ENCODE measurements at places on chromosomes 12 and 14.

DNA sequence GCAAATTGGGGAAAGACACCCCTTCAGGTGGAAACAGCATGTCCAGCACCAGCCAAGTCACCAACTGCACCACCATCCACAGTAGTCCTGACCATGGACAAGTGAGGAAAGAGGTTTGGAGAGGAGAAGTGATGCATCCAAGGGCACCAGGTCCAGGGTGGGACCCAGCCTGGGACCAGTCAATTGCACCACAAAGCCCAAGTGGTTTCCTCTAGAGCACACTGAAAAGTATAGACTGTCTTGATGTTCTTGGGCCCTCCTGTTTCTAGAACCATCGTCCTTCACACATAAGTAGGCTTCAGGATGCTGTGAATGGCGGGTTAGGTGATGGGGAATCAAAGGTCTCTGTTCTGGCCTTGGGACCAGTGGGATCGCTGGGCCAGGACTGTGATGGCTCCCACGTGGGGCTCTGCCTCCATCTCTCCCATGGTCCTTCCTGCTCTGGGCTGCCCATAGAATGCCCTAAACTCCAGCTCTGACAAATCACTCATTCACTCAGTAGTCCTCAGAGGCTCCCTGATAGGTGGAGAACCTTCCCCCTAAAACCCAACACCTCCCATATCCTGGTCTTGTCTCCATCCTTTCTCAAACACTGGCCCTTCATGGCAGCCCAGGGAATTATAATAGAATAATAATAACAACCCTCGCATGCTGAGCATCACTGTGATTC lies 9.2 kb downstream of the KRT79 start:
- DNase-seq, result no peak

DNA sequence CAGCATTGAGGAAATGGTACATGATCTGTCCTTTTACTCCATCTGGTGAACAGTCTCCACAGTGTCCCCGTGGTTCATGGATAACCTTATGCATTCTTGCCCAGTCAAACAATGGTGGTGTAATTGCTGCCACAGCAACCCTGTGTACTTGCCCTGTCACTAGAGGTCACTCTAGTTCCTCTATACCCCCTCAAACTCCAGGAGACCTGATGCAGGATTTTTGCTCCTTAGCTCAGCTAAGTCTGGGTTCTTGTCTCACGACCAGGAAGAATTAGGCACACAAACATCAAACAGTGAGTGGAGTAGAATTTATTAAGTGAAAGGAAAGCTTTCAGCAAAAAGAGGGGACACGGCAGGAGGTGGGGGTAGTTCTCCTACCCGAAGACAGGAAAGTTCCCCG lies 24.7 kb upstream of the EEA1 start:
- DNase-seq, result no peak

GRCh38 chr12:34336619-34337465 lies 314.5 kb downstream of the ALG10 start:
- no peak for DNase-seq

DNA sequence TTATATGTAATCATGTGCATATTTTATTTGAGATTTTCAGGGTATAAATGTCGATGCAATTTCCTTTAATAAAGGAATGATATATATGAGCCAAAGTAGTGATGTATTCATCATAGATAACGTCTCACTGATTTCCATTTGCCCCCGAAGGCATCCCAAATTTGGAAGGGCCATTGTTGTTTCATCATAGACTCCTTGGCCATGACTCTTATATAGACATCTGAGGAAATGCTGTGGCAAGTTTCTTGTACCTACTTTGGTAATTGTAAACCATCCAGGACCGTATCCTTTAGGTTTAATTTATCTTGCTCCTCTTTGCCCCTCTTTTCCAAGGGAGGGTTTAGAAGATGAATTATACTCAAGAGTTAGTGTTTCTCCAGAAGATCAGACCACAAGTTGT lies 84.7 kb downstream of the SAMD4A start:
- no peak for DNase-seq

DNA sequence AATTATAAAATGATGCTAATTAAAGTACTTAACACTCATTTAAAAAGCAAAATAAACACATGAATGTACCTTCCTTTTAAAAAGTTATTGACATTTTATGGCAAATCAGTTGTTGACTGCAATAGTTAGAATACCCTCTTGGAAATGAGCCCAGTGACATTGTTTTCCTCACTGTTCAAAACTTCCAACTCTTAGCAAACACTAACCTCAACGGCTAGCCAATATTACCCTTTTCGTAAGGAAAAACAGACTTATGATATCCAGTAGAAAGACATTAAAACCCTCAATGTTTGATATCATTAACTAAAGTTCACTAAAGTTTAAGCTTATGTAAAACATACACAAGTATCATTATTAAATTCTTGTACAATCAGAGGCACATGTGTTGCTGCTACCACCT lies 83.6 kb downstream of the EPS8 start:
- no peak for DNase-seq

DNA sequence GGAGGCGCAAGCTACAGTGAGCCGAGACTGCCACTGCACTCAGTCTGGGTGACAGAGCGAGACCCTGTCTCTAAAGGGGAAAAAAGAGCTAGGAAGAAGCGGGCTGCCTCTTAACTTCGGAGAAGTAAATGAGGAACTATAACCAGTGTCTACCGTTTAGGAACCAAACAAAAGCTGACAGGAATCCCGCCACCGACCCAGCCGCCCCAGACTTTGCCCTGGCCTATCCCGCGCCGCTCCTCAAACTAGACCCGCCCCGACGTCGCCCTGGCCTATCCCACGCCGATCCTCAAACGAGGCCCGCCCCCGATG lies 568 bp upstream of the SIVA1 start:
- no peak for DNase-seq

- no peak for DNase-seq
Measured at GRCh38 chr12:17414596-17414995, 675.4 kb downstream of the RERGL start.

- no peak for DNase-seq
Measured at GRCh38 chr12:54641554-54641953, 6.6 kb downstream of the DCD start.

- no peak for DNase-seq
Measured at GRCh38 chr14:104356738-104357688, 218.6 kb downstream of the KIF26A start.

DNA sequence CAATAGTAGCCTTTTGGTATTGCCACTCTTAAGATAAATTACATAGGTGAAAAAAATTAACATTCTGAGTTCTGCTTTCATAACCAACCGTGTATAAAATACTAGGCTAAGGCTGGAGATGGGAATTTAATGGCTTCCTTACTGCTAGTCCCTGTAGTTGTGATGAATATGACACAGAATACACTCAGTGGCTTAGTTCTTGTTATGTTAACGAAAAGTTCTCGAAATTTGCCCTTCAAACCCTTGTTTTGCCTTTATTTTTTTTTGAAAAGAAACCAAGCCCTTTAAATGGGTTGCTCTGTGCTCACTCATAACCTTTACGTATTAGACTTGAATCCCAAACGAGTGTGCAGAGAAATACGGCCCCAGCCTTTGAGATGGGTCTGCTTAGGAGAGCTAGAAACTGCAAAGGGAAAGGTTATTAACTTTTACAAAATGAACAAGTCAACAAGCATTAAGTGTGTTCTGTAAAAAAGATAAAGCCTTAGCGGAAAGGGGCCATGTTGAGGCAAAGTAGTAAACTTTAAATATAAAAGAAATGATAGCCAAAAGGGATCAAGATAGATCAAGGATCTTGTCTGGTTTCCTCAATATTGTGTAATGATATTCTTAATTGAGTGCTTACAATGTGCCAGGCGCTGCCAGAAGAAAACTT lies 1.7 kb downstream of the NUDT4 start:
- no peak for DNase-seq

DNA sequence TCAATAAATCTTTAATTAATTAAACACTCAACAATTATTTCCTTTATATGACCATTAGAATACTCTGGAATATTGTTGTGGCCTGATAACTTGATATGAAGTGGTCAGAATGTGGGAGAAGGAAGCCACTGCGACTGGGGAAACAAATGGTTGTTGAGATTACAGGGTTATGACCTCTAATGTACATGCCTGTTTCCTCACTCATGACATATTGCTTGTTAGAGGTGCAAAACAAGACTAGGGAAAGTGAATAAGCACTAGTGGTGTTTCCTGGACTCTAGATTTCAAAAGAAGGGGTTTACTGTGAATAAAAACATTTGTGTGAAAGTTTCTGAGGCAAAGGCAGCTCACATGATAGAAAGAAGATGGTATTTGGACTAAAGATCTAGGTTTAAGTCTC lies 53.3 kb downstream of the STAB2 start:
- no peak for DNase-seq

DNA sequence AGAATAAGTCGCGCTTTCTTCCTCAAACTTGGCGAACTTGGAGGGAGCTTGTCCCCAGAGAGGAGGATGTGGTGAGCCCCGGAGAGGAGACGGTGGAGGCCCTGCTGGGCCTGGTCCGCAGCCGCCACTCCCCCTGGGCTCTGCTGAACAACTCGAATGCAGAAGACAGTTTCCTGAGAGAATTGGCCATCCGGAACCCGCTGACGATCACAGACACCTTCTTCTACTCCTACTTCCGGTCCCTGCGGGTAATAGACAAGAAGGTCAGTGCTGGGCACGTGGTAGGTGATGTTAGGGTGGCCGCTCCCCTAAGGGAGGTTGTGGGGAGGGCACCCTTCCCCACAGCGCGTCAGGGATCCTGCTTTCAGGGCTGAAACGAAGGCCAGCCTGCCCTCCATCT lies 1.6 kb downstream of the LRRC43 start:
- no peak for DNase-seq

GRCh38 chr14:55372825-55373224 lies 38.8 kb downstream of the ATG14 start:
- no peak for DNase-seq

DNA sequence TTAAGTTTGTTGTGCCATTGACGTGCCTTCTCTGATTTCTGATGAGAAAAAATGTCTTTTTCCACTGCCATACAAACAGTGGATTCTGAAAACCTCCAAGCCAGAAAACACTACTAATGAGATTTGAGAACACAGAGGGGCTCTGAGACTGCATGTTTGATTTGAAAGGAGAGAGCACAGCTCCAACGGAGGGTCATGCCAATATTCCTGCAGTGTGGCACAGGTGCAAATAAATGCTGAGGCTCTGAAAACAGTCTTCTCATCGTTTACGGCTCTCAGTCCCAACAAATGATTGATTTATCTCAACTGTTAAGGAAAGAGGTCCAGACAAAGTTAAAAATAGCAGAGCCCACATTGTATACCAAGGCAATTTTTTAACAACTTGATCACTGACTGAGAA lies 128.7 kb downstream of the KCNH5 start:
- DNase-seq, result no peak

GRCh38 chr12:15001733-15002382 lies 29.0 kb downstream of the PDE6H start:
- no peak for DNase-seq

DNA sequence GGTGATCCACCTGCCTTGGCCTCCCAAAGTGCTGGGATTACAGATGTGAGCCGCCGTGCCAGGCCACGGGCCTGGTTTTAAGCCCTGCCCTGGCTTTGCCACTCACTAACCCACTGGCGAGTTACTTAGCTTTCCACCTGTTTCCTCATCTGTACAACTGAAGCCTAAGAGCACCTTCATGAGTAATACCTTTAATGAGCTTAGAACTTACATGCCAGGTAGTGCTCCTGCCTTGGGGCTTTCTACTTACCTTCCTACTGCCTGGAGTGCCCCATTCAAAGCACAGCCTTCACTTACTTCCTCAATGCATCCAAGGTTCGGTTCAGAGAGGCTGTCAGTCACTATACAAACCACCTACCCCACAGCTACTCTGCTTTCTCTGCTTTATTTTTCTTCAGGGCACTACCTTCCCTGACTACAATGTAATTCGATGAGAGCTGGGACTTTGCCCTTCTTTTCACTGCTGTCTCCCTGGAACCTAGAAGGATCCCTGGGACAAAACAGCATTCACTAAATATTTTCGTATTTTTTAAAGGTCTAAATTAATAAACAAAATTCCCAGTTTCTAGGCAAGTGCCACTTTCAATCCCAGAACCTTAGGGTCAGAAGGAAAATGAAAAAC lies 13.8 kb downstream of the ZCCHC8 start:
- DNase-seq, result no peak

DNA sequence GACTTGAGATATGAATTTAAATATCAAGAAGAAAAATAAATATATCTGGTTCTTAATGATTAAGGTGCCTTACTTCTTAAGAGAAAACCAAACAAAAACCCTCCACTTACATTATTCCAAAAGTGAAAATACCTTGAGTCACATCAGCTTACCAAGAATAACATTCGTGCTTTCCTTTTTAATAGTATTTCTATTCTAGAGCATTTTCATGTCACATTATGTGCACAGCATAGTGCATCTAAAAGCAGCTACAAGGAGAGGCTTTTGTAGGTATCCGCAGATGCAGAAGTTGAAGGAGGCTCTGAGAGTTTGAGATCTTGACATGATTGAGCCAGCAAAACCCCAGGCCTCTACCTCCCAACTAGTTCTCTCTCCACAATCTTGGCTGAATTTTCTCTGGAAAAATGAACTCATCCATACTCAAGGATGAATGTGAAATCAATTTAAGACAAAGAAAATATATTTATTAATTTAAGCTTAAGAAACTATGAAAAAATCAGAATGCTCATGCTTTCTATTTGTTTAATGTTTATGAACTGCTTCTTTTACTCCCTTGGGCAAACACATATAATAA lies 275.0 kb downstream of the AKAP6 start:
- DNase-seq, result no peak

DNA sequence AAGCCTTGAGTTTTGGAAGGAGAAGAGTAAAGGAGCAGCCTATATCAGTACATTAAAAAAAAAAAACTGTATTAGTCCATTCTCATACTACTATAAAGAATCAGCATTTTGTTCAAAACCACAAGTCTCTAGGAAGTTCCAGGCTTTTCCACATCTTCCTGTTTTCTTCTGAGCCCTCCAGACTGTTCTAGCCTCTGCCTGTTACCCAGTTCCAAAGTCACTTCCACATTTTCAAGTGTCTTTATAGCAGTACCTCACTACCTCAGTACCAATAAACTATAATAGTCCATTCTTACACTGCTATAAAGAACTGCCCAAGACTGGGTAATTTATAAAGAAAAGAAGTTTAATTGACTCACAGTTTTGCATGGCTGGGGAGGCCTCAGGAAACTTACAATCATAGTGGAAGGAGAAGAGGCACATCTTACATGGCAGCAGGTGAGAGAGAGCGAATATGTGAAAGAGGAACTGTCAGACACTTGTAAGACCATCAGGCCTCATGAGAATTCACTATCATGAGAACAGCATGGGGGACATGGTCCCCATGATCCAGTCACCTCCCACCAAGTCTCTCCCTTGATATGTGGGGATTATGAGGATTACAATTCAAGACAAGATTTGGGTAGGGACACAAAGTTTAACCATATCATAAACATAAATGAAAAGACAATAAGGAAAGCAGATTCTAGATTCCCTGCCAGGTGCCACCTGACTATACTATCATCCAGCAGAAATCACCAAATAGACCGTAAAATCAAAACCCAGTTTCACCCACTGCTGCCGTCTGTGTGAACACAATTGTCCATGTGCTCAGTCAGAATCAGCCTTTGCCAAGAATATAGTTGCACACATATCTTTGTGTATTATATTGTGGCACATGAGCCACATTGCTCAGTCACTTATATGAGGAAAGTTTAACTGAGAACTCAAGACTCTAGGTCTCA lies 27.8 kb downstream of the TOGARAM1 start:
- no peak for DNase-seq

- DNase-seq, result no peak
Measured at GRCh38 chr14:75720116-75720515, 59.1 kb downstream of the TTLL5 start.

GRCh38 chr12:52010152-52010622 lies 3.4 kb downstream of the TAMALIN start:
- DNase-seq, result no peak

All from stimulated activated CD4-positive, alpha-beta T cell treated with anti-CD3 and anti-CD28 coated beads, Interleukin-2, amount 100 ng/mL, for 48 hours (primary cell).